ENCODE measurements at places on chromosomes 5 and 9.
A peak's percentile ranks its signal among the peaks of the same experiment; 100 is the strongest.

DNA sequence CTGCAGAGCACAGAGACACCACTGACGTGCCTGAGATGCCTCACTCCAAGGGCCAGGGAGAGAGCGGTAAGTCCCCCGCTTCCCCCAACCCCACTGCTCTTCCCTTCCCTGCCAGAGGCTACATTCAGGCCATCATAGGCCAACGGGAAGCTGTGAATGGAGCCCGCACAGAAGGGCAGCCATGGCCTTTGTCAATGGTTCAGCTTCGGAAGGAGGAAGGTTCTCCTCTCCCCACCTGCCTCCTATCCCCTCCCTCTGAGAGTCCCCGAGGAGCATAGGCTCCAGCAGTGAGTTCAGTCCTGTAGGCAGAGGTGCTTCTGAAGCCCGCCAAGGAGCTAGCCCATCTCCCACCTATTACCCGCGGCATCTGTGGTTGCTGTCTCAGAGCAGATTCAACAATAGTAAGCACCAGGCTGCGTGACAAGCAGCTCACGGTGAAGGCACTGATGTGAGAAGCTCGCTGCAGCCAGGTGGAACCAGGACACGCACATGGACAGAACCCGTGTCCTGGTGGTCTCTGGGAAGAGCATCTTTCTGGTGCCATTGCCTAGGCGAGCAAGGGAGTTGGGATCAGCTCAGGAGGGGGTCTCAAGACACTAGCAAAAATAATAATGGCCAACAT is 15.9 kb downstream of the QRFP start:
- no peak for DNase-seq

- no peak for DNase-seq
These were observed 828 bp downstream of the ZSWIM6 start for GRCh38 chr5:61332851-61333320.

- peak; percentile 22 for DNase-seq
These were observed 18.2 kb downstream of the FAF2 start for GRCh38 chr5:176466245-176466871.

- no peak for DNase-seq
These were observed 45.0 kb upstream of the ASS1 start for GRCh38 chr9:130399768-130400167.

DNA sequence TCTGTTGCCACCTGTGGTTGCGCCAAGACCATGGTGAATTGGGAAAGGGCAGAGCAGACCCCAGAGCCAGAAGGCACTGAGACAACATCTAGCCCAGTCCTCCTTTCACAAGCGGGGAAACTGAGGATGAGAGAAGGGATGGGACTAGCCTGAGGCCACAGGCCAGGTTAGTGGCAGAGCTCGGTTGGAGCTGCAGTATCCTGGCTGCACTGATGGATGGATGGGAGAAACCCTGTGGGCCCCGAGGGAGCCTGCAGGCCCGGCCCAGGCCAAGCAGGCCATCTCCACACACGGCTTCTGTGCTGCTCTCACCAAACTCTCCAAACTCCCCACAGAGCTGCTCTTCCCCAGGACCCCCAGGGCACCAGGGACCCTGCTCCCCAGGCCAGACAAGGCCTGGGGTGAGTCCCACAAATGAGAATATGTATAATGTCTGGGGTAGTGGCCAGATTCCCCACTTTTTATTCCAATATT is 60.2 kb downstream of the TSTD2 start:
- no peak for DNase-seq

- peak; percentile 53 for DNase-seq
These were observed 10.5 kb downstream of the GRAMD2B start for GRCh38 chr5:126433701-126434100.

- no peak for DNase-seq
These were observed 62.0 kb downstream of the DROSHA start for GRCh38 chr5:31469886-31470285.

- no peak for DNase-seq
These were observed 244.8 kb downstream of the HSPA4 start for GRCh38 chr5:133296624-133297023.

- no peak for DNase-seq
These were observed 60.5 kb downstream of the ROPN1L start for GRCh38 chr5:10502130-10502529.

All from fibroblast of skin of left quadriceps (primary cell).